Left renal cortex interstitium (tissue), 4 donors: ENCODE measurements at places on chromosomes 12 and 14.
A peak's percentile ranks its signal among the peaks of the same experiment; 100 is the strongest.

GRCh38 chr14:90804292-90805083 lies 11.7 kb downstream of the TTC7B start:
- DNase-seq, result no peak

DNA sequence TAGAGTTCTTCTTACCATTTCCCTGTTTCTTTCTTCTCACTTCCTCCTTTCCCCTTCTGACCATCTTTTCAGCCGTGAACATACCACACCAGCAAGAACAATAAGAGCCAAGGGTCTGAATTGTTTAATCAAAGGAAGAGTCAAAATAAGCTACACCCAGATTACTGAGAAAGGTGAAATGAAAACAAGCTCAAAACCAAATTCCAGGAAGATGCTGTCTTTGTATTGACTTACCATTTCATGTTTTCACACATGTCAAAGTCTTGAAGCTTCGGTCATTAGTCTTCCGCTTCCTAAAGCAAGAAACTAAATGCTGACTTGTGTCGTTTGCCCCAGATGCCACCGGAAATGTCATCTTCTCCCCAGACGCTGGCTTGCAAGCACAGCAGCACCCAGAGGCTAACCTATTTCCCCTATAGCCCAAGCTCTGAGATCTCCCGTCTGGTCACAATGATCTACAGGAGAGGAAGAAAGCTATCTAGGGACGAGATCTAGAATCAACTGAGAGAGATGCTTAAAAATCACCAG lies 136.5 kb upstream of the AMIGO2 start:
- DNase-seq, result no peak

- no peak for DNase-seq
Observed at GRCh38 chr12:123237646-123238329, 4.6 kb downstream of the MTRFR start.

DNA sequence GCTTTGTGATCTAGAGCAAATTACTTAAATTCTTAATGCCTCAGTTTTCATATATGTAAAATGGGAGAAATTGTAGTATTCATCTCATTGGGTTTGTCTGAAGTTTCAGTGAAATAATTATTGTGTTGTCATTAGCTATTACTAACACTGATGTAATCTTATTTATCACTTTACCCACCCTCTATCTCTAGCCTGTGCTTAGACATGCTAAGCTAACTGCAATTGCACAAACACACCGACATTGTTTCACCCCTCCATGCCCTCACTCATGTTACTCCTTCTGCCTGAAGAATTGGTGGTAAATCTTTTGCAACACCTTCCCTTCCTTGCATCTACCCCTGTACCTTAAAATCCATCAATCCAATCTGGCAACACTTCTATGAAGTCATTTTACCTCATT lies 241.6 kb downstream of the BCAT1 start:
- DNase-seq, result no peak

DNA sequence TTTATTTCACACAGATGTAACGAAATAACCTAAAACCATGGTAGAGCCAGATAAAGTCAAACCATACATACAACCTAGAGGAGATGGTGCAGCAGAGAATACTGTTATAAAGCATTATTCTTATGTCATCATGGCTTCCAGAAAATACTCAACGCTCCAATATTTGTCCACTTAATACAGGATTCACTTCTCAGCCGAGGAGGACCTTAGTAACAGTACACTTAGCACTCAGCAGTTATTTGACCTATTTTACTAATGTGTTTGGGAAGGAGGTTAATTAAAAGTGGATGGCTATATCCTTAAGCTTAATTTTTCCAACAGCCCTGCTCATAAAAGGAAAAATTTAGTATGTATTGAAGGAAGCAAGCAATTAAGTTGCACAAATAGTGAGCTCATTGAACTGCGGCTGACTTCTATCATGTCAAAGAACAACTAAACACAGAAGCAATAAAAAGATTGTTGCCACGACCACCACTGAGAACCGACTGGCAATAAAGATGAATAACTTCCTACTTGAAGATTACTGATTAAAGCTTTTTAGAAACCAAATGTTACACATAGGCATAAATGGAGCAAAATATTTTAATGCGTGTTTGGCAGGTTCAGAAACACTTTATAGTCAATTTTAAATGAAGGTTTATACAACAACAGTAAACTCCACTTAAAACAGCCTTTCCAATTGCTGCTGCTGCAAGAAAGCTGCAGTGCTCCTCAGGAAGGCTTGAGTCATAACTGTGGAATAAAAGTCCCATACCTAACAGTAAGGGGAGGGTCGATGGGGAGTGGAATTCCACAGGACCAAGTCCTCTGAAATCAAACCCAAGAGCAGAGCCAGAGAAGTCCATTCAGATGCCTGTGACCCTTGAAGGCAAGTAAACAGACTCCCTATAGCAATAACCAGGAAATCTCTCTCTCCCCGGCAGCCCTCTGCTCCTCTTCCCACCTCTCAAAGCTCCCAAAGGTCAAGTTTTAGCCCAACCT lies 218.9 kb upstream of the CDKN3 start:
- peak; percentile 52 for DNase-seq
